ENCODE measurements at places on chromosomes 7 and 10. TPM values are rescaled to one million over a fixed set of nuclear protein-coding genes. Genes with fewer than 3 reads are reported as not detected.

- DNase-seq: peak; percentile 36
- H3K36me3 ChIP-seq: no peaks in the 10 kb centered on the region
- no peak overlapping the region for H3K4me3 ChIP-seq
- peaks cover 7% of the 10 kb centered on the region for H3K4me1 ChIP-seq
These were observed 10.3 kb downstream of the ZNF775 start for GRCh38 chr7:150389532-150389816.

The IFT22 gene
- total RNA-seq: 20.9 TPM

The SEMA4G gene
- total RNA-seq: 5.9 TPM

- H3K27ac ChIP-seq: peak overlapping the region; percentile 81
- no peak for DNase-seq
- no peaks in the 10 kb centered on the region for H3K27me3 ChIP-seq
- peaks cover 46% of the 10 kb centered on the region for H3K36me3 ChIP-seq
- H3K4me1 ChIP-seq: peaks cover 21% of the 10 kb centered on the region
- peak overlapping the region; percentile 89 for H3K4me3 ChIP-seq
These were observed 771 bp downstream of the DNAJC9 start for GRCh38 chr10:73246322-73246645.

The NPC1L1 gene
- total RNA-seq: 0.07 TPM

DNA sequence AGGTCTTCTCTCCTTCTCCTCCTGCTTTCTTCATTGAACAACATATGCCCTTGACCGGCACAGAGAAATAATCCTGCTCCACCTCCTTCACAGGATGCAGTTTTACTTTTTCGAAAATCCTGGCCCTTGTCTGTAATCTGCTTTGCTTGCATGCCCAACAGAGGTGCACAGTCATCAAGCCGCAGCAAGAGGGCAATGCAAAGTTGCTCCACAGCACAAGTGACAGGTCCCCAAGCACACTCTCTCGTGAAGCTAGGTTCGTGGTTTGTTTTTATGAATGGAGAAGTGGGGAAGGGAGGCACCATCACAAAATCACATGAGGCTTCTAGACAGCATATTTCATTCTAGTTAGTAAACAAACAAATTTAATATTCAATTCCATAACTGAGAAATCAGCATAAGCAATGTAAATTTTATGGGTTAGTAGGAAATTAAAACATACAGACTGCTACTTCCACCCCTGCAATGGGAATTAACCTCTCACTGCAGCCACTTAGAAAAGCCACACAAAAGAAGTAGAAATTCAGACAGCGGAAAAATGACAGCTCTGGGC is 178.8 kb downstream of the TPK1 start:
- no peak overlapping the region for H3K4me3 ChIP-seq
- DNase-seq: no peak
- no peaks in the 10 kb centered on the region for H3K27me3 ChIP-seq
- H3K27ac ChIP-seq: no peak overlapping the region
- H3K4me1 ChIP-seq: no peaks in the 10 kb centered on the region

The LIPK gene
- total RNA-seq: not detected

- no peak overlapping the region for H3K27ac ChIP-seq
- H3K4me1 ChIP-seq: peaks cover 3% of the 10 kb centered on the region
These were observed 21.4 kb upstream of the MKI67 start for GRCh38 chr10:128147669-128148068.

GRCh38 chr10:14547816-14548215 is 217.1 kb upstream of the FRMD4A start:
- H3K4me3 ChIP-seq: no peak overlapping the region
- H3K27me3 ChIP-seq: no peaks in the 10 kb centered on the region
- no peak for DNase-seq
- no peaks in the 10 kb centered on the region for H3K36me3 ChIP-seq
- peaks cover 16% of the 10 kb centered on the region for H3K4me1 ChIP-seq

The HIPK2 gene
- 34.3 TPM for total RNA-seq

The KAT6B gene
- 21.7 TPM for total RNA-seq

GRCh38 chr10:125964558-125964957 is 68.2 kb downstream of the FANK1 start:
- H3K4me1 ChIP-seq: no peaks in the 10 kb centered on the region
- no peaks in the 10 kb centered on the region for H3K36me3 ChIP-seq
- no peak overlapping the region for H3K27ac ChIP-seq
- H3K27me3 ChIP-seq: no peaks in the 10 kb centered on the region

DNA sequence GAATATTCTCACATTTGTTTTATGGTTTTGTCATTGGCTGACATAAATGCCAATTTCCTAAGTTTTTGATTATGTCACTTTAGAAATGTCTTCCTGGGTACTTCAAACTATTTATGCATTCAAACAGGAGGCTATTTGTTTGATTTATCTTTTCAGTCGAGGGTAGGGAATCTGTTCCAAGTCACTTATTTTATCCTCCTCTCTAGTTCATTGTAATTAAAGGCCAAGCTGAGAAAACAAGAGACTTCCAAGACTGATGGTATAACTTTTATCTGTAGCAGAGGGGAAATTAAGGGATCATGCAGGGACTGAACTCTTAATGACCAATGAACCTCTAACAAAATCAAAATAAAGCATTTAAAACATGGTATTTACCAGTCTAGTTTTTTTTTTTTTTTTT is 968.4 kb downstream of the SORCS3 start:
- no peaks in the 10 kb centered on the region for H3K36me3 ChIP-seq
- no peak for DNase-seq
- no peak overlapping the region for H3K27ac ChIP-seq
- no peaks in the 10 kb centered on the region for H3K4me1 ChIP-seq
- H3K27me3 ChIP-seq: no peaks in the 10 kb centered on the region
- H3K4me3 ChIP-seq: no peak overlapping the region

The ADIRF gene
- not detected for total RNA-seq

GRCh38 chr7:92880212-92881090 is 44.1 kb upstream of the CDK6 start:
- H3K4me1 ChIP-seq: peaks cover 8% of the 10 kb centered on the region
- H3K36me3 ChIP-seq: no peaks in the 10 kb centered on the region
- no peak overlapping the region for H3K27ac ChIP-seq
- no peak overlapping the region for H3K4me3 ChIP-seq

GRCh38 chr7:114590298-114590697 is 175.7 kb downstream of the FOXP2 start:
- no peak overlapping the region for H3K27ac ChIP-seq
- H3K36me3 ChIP-seq: no peaks in the 10 kb centered on the region
- no peaks in the 10 kb centered on the region for H3K27me3 ChIP-seq
- DNase-seq: no peak
- H3K4me1 ChIP-seq: no peaks in the 10 kb centered on the region

DNA sequence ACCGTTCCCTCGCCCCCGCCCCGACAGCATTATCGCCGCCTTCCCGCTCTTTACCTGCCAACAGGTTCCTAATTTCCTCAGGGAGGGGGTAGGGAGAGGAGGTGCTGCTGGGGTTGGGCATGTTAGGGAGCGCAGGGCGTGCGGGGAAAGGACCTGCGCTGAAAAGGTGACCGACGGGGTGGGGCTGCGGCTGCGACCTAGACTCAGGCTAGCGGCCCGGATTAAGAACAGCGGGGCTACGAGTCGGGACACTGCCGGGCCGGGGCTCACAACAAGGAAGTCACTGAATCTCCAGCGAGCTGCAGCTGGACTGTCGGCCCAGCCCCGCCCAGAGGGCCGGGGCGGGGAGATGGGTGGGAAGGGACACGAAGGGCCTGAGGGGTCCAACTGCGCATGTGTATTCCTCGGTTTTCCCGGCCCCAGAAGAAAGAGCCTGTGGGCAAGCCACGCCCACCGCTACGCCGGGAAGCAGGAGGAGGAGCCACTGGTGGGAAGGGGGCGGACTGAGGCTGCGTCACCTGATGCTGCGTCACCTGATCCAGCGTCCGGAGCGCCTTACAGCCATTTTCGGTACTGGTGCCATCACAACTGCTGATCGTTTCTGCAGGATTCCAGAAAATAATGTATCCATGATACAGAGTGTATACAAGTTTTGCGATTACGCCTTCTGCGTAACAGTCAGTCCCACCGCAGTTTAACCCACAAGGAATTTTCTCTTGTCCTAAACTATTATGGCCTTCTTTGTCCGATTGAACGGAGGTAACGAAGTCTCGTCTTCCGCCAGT is at the start of gene SKAP2:
TSS of gene SKAP2 (minus strand) at position 282 of the 785 bp plus-strand sequence. CDS start at position 121, 161 bp downstream.
- peak; percentile 93 for DNase-seq
- peak within 1 kb of the TSS; percentile 76 for H3K27ac ChIP-seq
- no peaks in the 10 kb centered on the region for H3K4me1 ChIP-seq
- no peaks in the 10 kb centered on the region for H3K36me3 ChIP-seq
- peaks cover 20% of the 10 kb centered on the region for H3K27me3 ChIP-seq

- no peak overlapping the region for H3K4me3 ChIP-seq
- H3K27ac ChIP-seq: no peak overlapping the region
- no peak for DNase-seq
- H3K36me3 ChIP-seq: no peaks in the 10 kb centered on the region
- H3K4me1 ChIP-seq: no peaks in the 10 kb centered on the region
- H3K27me3 ChIP-seq: no peaks in the 10 kb centered on the region
These were observed 51.0 kb upstream of the PPP2R2D start for GRCh38 chr10:131849591-131850382.

The ADK gene
- 58.3 TPM for total RNA-seq

DNA sequence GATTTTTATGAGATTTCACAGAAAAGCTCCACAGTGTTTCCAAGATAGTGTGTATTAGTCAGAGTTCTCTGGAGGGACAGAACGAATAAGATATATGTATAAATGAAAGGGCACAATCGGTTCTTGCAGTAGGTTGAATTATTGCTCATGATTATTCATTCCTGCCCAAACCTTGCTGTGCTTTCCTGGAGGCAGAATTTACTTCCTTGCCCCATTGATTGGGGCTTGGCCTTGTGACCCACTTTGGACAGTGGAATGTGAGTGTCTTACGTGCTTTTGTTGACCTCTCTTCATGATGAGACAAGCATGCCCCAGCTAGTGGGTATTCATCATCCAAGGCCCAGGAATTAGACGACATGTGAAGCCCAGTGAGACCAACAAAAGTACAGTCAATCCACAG is 53.0 kb upstream of the ABCB5 start:
- no peaks in the 10 kb centered on the region for H3K27me3 ChIP-seq
- H3K4me1 ChIP-seq: peaks cover 11% of the 10 kb centered on the region
- H3K4me3 ChIP-seq: no peak overlapping the region
- H3K36me3 ChIP-seq: no peaks in the 10 kb centered on the region

- no peaks in the 10 kb centered on the region for H3K36me3 ChIP-seq
- H3K27ac ChIP-seq: no peak overlapping the region
- H3K4me3 ChIP-seq: no peak overlapping the region
- peaks cover 7% of the 10 kb centered on the region for H3K27me3 ChIP-seq
- H3K4me1 ChIP-seq: no peaks in the 10 kb centered on the region
- DNase-seq: no peak
These were observed 55.2 kb downstream of the LRMDA start for GRCh38 chr10:75486591-75486990.

DNA sequence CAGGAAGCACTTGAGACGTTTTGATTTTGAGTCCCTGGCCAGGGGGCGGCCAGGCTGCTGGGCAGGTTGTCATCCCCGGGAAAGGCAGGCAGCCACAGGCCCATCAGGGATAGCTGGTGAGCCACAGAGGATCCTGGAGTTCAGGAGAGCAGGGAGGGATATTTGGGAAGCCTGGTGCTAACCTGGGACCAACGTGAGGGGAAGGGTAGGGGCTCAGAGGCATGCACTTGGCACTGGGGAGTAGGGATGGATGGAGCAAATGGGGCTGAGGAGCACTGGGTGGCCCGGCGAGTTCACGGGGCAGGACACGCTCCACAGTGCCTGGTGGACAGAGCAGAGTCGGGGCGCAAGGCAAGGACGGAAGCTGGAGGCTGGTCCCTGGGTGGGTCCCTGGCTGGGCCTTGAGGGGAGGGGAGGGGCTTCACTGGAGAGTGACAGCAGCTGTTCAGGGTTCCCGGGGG is 30.2 kb downstream of the LRRC27 start:
- H3K27me3 ChIP-seq: no peaks in the 10 kb centered on the region
- DNase-seq: no peak
- no peaks in the 10 kb centered on the region for H3K4me1 ChIP-seq
- H3K27ac ChIP-seq: no peak overlapping the region

GRCh38 chr10:102419269-102420180 is 940 bp upstream of the PSD start:
- H3K27ac ChIP-seq: no peak overlapping the region
- no peak for DNase-seq
- peaks cover 8% of the 10 kb centered on the region for H3K27me3 ChIP-seq
- peaks cover 21% of the 10 kb centered on the region for H3K4me1 ChIP-seq
- H3K4me3 ChIP-seq: peak overlapping the region; percentile 92

DNA sequence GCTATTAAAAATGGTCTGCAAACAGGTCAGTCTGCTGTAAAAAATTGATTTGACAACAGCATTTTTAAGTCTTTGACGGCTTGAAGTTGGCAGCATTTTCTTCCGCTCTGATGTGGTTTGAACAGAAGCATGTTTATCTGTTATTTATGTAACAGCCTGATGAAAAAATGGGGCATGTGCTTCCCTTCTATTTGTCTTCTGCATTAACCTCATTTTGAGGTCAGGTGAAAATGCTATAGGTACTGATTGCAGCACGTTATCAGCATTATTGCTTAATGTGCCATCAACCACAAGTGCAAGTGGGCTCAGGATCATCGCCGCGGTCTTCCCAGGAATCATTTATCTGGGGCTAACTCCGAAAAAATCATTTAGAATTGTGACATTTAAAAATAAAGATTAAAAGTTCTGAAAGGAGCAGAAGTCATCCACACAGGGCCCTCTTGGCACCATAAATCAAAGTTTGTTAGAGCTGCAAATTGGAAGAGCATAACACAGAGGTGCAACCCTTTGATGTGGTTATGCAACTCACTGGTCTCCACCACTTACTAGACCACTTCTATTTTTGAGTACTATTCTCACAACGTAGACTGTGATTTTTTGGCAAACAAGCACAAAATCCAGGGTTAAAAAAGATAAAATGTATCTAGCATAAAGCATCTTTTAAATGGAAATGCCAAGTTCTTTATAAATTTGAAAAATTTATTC is 307.7 kb downstream of the MDFIC start:
- DNase-seq: peak; percentile 97
- H3K36me3 ChIP-seq: no peaks in the 10 kb centered on the region
- H3K4me1 ChIP-seq: peaks cover 29% of the 10 kb centered on the region

GRCh38 chr10:121812031-121812430 is 115.8 kb downstream of the ATE1 start:
- H3K27ac ChIP-seq: no peak overlapping the region
- DNase-seq: no peak
- no peaks in the 10 kb centered on the region for H3K36me3 ChIP-seq
- H3K4me3 ChIP-seq: no peak overlapping the region

GRCh38 chr10:86658261-86658741 is 4.0 kb downstream of the OPN4 start:
- peaks cover 7% of the 10 kb centered on the region for H3K4me1 ChIP-seq
- no peaks in the 10 kb centered on the region for H3K27me3 ChIP-seq
- DNase-seq: no peak

The ACTR3C gene
- total RNA-seq: 0.25 TPM

DNA sequence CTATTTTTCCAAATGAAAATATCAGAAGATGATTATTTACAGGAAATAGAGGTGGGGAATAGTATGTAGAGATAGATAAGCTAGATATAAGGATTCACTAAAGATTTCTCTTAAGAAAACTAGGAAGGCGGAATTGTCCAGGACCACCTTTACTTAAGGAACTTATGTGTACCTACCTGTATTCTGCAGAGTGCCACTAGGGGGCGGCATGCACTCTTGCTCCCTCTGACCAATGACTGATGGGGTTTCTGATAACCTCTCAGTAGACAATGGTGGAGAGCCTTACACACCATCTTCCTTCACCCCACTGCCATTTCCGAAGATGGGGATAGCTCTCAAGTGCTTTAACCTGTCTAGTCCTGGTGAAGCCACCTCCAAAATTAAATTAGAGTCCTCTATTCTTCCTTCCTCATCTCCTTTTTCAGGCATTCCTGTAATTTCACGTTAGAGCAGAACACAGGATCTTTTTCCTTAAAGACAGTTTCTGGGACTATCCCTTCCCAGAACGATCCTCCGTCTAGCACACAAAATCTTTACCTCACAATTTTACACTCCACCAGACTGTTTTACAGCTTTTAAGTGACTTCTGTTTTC is 453.1 kb downstream of the SORCS1 start:
- H3K27me3 ChIP-seq: no peaks in the 10 kb centered on the region
- no peak overlapping the region for H3K4me3 ChIP-seq
- no peaks in the 10 kb centered on the region for H3K36me3 ChIP-seq
- DNase-seq: no peak
- H3K27ac ChIP-seq: no peak overlapping the region

Data from astrocyte (in vitro differentiated cells and primary cell).